ENCODE measurements at places on chromosomes 12 and 14. TPM values are rescaled to one million over a fixed set of nuclear protein-coding genes. Genes with fewer than 3 reads are reported as not detected.

SLC5A8 gene
- total RNA-seq = 8.8 TPM

DNA sequence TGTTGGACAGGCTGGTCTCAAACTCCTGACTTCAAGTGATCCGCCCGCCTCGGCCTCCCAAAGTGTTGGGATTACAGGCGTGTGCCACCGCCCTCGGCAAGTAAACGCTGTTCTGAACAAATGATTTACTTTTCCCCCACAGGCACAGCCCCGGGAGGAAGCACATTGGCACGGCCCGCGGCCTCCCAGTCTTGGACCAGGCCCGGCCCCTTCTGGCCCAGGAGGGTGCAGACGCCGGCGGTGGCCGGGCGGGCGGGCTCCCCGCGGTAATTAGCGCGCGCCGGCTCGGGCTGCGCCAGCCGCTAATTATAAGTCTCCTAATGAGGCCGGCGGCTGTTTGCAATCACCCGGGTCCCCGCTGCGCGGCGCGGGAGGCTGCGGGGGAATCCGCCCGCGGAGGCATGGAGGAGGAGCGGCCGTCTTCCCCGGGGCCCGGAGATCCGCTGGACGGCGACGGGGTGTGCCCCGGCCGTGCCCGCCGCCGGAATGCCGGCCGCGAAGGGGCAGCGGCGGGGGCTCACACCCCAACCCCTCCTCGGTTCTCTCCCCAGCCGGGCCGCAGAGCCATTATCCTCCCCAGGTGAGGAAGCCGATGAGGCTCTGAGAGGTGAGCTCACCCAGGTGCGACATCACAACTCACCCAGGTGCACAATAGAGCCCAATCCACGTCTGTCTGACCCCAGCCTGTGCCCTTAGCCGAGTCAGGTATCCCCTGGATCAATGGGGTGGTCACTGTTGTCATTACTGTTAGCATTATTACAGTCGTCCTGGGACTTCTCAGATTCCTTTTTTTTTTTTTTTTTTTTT is 3.3 kb upstream of the POP5 start:
- H3K4me3 ChIP-seq = peak overlapping the region; percentile 42
- H3K36me3 ChIP-seq = no peaks in the 10 kb centered on the region
- H3K27ac ChIP-seq = peak overlapping the region; percentile 44

DNA sequence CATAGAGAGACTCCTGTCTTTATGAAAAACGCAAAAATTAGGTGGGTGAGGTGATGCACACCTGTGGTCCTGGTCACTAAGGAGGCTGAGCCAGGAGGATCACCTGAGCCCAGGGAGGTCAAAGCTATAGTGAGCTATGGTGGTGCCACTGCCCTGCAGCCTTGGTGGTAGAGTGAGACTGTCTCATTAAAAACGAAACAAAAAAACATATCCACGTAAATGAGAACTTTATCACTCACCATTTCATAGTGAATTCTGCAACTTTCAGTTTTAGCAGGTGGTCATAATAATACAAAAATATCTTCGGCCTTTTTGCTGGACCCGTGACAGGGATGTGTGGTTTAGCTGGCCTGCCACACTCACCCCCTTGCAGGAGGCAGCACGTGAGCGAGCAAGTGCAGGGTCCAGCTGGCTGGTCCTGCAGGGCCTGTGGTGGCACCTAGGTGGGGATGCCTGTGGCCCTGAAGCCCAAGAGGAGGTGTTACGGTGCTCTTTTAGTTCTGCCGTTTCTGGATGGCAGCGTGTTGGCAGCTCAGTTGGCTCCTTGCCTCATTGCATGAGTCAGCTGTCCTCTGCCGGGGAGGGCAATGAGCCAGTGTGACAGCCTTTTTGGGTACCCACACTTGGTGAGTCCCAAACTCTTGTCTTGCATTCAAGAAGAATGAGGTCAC is 1330.7 kb upstream of the TMEM132C start:
- H3K27me3 ChIP-seq = no peaks in the 10 kb centered on the region
- H3K36me3 ChIP-seq = no peaks in the 10 kb centered on the region
- no peak overlapping the region for H3K4me3 ChIP-seq
- DNase-seq = peak; percentile 30
- H3K4me1 ChIP-seq = no peaks in the 10 kb centered on the region

GRCh38 chr14:30410986-30411385 is 148.0 kb upstream of the G2E3 start:
- no peak for DNase-seq
- H3K36me3 ChIP-seq = no peaks in the 10 kb centered on the region
- no peaks in the 10 kb centered on the region for H3K27me3 ChIP-seq

GRCh38 chr14:53002576-53002975 is 51.7 kb upstream of the FERMT2 start:
- no peaks in the 10 kb centered on the region for H3K27me3 ChIP-seq
- no peak for DNase-seq
- H3K27ac ChIP-seq = no peak overlapping the region
- no peaks in the 10 kb centered on the region for H3K4me1 ChIP-seq
- H3K4me3 ChIP-seq = no peak overlapping the region
- H3K36me3 ChIP-seq = no peaks in the 10 kb centered on the region

DNA sequence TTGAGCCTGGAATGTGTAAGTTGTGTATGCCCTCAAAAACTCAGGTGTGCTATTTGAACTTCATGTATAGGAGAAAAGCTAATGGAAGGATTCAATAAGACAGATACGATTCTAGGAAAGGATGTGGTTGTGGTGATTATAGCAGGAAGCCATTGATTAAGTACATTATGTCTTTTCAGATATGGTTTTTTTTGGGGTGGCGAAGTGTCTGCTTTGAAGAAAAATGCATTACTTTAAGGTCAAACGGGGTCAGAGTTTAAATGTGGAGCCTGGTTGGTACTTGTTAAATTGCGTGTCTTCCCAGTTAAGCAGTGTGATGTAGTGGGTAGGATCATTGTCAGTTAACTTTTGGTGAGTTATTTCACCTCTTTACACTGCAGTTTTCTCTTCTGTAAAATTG is 13.0 kb upstream of the NUP107 start:
- peaks cover 10% of the 10 kb centered on the region for H3K4me1 ChIP-seq
- no peak overlapping the region for H3K4me3 ChIP-seq
- no peaks in the 10 kb centered on the region for H3K36me3 ChIP-seq
- no peak for DNase-seq
- no peaks in the 10 kb centered on the region for H3K27me3 ChIP-seq

KRT5 gene
- total RNA-seq = 3.6 TPM

DNA sequence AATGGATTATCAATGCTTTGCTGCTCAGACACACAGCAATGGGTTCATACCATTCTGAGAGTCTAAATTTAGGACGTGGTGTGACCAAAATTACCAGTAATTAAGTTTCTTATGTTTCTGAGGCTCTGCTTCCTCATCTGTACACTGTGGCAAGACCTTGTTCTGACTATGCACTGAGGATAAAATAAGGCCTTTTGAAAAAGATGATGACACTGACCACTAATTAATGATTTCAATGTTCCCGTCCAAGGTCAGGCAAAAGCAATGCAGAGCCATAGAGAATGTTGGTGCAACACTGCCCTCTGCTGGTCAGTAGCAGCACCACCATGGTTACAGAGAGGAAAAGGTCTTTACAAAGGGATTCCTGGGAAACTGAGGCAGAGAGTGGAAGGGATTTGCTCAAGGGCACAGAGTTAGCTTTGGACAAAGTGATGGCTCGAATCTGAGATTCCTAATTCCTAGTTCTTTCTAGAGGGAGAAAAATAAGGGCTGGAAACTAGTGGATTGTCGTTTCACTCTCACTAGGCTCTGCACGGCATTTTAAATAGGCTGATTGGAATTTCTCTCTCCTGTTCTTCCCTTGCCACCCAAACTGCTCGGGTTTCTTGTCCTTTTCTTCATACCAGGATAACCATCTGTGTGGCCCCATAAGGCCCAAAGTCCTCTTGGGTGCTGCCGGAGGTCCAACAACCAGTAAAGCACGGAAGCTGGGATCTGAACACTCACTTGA is 22.3 kb upstream of the P2RX7 start:
- no peak overlapping the region for H3K27ac ChIP-seq
- no peaks in the 10 kb centered on the region for H3K27me3 ChIP-seq
- H3K4me1 ChIP-seq = no peaks in the 10 kb centered on the region
- peak; percentile 69 for DNase-seq
- no peaks in the 10 kb centered on the region for H3K36me3 ChIP-seq

- H3K4me3 ChIP-seq = no peak overlapping the region
- no peaks in the 10 kb centered on the region for H3K36me3 ChIP-seq
- peaks cover 15% of the 10 kb centered on the region for H3K4me1 ChIP-seq
- H3K27me3 ChIP-seq = no peaks in the 10 kb centered on the region
Measured at GRCh38 chr12:6948873-6949594, 2.1 kb upstream of the PTPN6 start.

DNA sequence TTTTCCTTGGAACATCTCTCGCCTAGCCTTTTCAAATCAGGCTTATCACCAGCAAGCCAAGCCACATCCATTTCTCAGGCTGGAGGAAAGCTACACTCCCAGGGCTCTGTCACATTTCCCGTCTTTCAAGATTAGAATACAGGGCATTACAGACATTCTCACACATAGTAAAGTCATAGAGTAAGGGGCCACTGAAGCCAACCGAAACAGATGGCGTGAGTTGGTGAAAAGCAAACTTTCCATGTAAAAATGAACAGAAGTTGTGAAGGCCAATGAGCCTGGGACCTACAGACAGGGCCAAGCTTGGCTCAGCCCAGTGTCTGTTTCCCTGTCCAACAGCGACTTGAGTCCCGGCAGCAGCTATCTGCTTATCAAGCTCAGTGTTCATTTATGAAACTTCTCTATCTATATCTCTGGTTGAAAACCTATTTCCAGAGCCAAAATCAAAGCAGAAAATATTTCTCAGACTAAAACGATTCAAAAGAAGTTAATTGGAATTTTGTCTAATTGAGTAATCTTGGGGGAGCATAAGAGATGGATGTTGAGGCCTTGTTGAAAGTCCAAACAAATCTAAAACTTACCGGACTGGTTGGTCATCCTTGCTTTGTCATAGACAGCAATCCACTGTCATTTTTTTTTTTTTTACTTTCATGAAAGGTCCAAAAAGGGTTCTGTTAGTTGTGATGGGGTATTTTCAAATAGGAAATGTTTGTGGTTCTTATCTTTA is 105.6 kb downstream of the DAAM1 start:
- DNase-seq = no peak
- H3K4me3 ChIP-seq = no peak overlapping the region
- peaks cover 16% of the 10 kb centered on the region for H3K4me1 ChIP-seq

All from upper lobe of left lung (tissue), 6 donors.